Stimulated activated CD8-positive, alpha-beta memory T cell treated with anti-CD3 and anti-CD28 coated beads, Interleukin-7, amount 100 ng/mL, for 24 hours (primary cell): ENCODE measurements at places on chromosomes 7 and 10.

DNA sequence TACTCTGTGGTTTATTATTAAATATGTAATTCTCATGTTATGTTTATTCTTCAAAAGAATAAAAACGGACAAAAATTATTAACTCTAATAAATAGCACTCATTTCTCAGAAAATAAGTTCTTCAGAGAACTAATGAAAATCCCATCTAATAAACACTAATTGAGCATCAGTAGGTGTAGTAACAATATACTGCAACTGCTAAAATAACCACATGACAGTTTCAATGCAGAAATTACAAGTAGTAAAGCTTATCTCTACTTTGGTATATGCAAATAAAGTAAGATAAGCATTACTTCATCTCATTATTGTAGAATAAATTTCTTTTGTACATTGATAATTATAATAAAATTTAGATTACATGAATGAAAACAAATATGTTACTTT, 56.4 kb upstream of the DKK1 start:
- no peak for DNase-seq

DNA sequence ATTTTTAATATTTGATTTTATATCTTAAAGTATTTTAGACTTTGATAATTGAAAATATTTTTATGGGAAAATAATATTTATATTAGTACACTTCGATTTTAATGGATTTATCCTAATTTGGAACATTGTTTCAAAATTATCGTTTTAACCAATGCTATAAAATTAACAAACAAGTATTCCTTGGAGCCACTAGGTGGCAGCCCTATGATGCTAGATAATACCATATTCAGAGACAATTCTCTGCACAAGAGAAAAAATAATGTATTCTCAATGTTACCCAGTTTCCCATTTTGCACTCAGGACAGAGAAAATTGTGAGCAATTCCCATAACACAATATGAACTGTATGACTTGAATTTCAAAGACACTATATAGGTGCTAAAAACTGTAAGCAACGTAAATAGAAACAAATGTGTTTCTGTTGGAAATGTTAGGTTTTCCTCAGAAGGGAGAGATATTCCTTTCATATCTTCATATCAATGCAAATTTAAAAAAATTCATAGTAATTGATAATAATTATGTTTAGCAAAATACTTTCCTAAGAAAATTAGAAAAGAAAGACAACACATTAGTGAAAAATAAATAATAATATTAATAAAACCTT, 237.8 kb downstream of the SEMA3E start:
- DNase-seq, result no peak

GRCh38 chr7:22193450-22193983, 163.4 kb downstream of the RAPGEF5 start:
- no peak for DNase-seq

- no peak for DNase-seq
Measured at GRCh38 chr10:42755028-42755451, 27.6 kb upstream of the BMS1 start.

DNA sequence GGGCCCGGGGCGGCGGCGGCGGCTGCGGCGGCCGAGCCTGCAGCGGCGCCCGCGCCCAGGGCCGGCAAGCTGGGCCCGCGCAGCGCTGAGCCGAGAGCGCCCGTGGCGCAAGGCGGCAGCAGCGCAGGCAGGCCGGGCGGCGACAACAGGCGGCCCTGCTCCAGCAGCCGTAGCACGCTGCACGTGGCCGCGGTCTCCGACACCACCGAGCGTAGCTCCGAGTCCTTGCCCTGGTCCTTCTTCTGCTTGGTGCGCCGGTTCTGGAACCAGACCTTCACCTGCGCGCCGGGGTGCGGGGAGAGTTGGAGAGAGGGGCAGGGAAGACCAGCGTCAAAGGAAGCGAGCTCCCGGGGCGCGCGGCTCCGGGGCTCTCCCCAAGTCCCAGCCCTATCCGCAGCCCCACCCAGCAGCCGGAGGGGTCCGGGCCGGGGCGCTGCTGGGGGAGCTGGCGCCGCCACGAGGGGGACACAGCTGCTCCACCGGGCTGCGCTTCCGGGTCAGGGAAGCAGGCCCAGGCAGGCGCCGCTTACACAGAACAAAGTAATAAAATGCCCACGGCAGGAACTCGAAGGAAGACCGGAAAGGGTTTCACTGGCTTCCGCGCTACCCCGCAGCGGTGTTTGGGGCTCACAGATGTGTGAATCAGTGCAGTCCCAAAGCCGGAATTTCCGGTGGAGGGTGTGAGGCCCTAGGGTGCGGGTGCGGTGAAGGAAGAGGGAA, 3.6 kb downstream of the VAX1 start:
- no peak for DNase-seq

DNA sequence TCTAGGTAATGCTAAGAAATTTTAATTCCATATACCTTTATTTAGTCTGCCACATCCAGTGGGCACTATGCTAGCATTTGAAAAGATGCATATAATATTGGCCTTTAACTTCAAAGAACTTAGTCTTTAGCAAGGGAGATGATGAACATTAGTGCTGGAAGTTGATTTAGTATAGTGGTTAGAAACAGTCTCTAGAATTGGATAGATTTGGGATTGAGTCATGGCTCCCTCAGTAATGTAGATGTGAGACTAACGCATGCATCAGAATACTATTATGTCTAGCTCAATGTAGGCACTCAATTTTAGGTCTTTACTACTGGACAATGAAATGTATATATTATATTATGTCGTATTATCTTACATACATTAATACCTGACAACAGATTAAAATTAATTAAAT, 5.8 kb downstream of the DKK1 start:
- DNase-seq, result no peak

DNA sequence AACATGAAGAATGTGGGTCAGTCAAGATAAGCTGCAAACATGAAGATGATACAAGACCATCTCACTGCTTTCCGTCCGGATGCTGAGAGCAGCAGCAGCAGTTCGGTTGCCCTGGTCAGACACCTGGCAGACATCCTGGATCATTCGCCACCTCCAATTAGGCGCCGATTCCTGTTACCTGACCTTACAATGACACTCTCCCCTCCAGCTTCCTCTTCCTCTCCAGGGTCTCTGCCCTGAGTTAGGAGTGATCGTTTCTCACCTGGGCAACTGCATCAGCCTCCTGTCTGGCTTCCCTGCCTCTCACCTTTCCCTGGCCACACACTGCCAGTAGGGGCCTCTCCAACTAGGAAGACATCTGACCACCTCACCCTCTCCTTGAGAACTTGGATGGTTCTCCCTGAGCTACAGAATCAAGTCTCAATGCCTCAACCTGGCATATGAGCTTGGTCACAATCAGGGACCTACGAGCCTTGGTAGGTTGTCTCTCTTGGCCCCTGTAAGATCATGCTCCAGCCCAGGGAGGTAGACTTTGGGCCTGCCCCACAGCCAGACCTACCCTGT, 31.4 kb upstream of the ENO4 start:
- no peak for DNase-seq

GRCh38 chr7:32043688-32044087, 26.5 kb downstream of the PDE1C start:
- DNase-seq, result no peak
